ENCODE measurements at places on chromosomes 6 and 20.
A peak's percentile ranks its signal among the peaks of the same experiment; 100 is the strongest.

GRCh38 chr6:41092421-41093140, 19.8 kb downstream of the NFYA start:
- no peak for DNase-seq

- no peak for DNase-seq
These were observed 25.8 kb upstream of the MTRF1L start for GRCh38 chr6:153028286-153028685.

DNA sequence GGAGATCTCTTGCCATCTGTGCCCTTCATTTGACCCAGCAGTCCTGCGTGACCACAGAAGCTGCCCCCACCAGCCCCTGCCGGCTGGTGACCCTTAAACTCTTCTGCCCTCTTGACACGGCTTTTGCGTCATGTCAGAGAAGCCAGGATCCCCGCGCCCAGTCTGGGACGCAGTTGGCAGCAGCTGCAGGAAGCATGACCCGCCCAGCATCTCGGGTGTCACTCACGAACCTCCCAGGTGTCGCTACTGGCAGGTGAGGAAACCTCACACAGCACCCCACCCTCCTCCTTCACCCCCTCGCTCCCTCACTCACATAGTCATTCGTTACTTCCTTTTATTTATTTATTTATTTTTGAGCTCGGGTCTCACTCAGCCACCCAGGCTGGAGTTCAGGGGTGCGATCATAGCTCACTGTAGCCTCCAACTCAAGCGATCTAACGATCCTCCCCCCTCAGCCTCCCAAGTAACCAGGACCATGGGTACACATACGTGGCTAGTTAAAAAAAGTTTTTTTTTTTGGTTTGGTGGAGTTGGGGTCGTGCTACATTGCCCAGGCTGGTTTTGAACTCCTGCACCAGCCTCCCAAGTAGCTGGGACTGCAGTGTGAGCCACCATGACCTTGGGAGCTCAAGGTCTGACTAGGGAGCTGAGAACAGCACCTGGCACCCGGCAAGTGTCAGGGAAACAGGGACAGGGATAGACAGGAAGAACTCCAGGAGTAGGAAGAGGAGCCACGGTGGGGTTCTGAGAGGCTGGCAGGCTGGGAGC, 14.1 kb upstream of the SPDEF start:
- no peak for DNase-seq

DNA sequence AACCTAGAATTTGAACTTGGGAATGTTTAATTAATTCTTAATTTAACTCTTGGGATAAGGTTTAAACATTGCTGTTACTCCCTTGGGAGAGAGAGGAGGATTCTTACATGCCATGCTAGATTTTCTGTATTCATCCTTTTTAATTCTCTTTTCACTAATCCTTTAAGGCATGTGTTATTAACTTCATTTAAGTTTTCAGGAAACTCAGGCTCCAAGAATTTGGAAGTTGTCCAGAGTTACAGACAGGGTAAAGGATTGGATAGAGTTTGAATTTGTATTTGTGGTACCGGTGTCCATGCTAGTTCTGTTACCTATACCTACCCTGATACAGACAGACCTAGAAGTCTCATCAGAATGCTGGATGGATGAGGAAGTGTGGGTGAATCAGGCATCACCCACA, 23.7 kb downstream of the DOK5 start:
- no peak for DNase-seq

GRCh38 chr6:118524686-118525085, 23.4 kb upstream of the PLN start:
- no peak for DNase-seq

- DNase-seq: no peak
These were observed 905.4 kb upstream of the FLRT3 start for GRCh38 chr20:15242773-15243172.

- DNase-seq: no peak
These were observed 655.4 kb upstream of the PTCHD4 start for GRCh38 chr6:48766349-48766748.

DNA sequence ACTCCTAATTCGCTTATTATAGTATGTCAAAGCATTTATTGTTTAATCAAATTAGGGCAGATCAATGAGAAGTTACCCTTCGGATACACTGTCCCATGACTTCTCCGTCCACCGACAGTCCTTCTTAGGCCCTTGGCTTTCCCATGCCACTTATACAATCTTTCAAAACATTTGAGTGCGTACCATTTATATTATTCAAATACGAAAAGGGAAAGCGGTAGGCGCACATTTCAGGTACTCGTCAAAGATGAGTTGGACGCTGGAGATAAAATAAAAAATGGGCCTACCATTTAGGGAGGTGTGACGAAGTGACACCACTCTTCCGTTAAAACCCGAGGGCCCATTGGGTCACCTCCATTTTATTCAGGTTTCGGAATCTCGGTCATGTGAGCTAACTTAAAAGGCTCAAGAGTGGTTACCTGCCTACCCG, 542 bp upstream of the AFG1L start:
- DNase-seq: no peak

DNA sequence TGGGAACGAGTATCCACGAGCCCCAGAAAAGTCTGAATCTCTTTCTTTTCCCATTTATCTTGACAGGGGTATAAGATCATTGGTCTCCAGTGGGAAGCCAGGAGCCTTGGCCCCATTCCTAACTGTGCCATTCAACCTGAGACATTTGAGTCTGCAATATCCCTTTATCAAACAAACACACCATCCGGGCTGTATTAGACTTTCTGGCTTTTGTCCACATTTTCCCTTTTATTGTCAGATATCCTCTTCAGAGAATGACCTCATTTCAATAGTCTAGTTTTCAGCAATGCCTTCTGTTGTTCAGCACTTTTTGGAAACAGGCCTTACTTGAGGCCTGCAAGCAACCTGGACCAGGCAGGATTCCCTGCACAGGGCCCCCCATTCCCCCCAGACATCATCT, 15.7 kb downstream of the BPIFA1 start:
- no peak for DNase-seq

DNA sequence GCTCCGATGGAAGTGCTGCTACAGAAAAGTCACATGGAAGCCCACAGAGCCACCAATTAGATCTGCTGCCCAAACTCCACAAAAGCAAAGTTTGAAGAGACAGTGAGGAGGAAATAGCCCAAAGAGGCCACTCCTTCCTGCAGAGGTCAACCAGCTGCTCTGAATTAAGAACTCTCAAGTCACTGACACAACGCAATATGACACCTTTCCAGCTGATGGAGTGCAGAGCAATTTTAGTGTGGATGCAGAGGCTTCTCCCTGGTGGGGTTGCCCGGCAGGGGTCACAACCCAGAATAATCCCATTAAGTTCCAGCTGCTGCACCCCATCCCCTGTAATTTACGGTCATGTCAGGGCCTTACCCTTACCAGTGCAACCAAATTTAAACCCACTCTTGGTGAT, 361.9 kb upstream of the JARID2 start:
- DNase-seq: no peak

DNA sequence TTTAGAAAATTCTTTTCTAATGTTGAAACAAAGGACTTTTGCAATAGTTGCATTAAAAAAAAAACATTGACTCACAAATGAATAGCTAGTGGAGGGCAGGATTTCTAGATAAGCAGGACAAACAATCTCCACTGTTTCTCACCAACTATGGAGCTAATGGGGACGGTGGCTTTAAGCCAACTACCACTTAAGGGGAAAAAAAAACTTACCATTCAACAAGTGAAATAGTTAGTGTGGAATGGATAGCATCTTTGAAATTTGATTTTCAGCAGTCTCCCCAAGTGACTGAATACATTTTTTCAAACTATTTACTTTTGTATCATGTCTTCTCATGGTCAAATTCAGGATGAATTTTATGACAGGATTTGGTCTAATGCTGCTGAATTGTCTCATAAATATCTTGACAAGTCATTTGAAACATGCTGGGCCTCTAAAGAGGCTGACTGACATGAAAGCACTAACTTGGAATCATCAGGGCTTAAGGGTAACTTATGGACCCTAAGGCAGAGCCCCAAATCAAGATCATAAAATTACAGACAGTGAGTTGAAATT, 100.5 kb downstream of the EYA4 start:
- DNase-seq: no peak

GRCh38 chr6:31441365-31442267, 38.2 kb downstream of the MICA start:
- peak; percentile 70 for DNase-seq

- DNase-seq: no peak
These were observed 3.5 kb upstream of the NT5DC1 start for GRCh38 chr6:116096979-116097816.

DNA sequence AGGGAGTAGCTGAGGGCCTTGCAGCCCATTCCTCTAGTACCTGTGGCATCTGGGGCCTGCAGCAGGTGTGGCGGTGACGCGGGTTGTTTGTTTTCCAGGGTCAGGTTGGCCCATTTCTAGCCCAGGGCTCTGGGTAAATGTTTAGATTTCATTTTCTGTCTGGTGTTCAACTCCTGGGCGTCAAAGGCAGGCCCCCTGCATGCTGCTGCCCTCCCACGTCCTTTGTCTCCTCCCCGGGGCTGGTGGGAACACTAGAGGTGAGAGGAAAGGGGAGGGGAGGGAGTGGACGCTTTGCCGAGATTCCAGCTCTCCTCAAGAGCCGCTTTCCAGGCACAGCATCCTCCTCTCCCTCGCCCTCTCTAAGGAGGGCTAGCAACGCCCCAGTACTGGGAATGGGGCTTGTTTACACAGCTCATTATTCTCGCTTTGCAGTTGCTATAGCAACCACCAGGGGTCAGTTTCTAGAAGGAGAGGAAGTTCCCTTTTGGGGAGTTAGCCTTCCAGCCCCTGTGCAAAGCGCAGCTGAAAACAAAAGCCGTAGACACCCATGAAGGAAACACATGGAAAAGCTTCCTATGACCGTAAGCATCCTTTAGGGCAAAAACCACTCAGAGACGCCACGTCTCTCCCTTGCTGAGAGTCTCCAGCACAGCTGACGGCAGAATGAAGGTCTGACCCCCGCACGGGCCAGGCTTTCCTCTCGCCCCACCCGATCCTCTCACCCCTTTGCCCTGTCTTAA, 170.6 kb downstream of the LY86 start:
- DNase-seq: no peak

GRCh38 chr6:4801491-4802110, 25.4 kb downstream of the CDYL start:
- DNase-seq: no peak

DNA sequence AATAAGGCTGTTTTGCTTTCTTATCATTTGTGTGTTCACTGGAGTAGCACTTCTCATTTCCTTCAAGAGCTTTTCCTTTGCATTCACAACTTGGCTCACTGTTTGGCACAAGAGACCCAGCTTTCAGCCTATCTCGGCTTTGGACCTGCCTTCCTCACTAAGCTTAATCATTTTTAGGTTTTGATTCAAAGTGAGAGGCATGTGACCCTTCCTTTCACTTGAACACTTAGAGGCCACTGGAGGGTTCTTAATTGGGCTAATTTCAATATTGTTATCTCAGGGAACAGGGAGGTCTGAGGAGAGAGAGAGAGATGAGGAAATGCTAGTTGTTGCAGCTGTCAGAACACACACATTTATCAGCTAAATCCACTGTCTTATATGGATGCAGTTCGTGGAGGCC, 82.9 kb upstream of the SCAF8 start:
- DNase-seq: no peak

DNA sequence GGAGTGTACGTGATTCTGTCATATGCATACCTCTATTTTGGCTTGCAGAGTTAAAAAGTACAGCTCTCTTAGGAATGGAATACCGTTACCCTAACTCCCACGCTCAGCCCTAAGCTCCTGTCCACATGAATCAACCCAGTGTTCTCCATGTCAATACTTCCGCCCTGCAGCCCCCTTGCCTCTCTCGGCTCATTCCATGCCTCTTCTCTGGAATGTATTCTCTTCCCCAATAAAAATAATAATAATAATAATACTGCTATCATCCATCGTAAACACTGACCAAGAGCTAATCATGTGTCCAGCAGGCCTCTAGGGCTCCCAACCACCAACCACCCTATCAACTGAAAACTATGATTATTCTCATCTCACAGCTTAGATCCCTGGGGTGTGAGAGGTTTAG, 100.6 kb downstream of the PREX1 start:
- no peak for DNase-seq

DNA sequence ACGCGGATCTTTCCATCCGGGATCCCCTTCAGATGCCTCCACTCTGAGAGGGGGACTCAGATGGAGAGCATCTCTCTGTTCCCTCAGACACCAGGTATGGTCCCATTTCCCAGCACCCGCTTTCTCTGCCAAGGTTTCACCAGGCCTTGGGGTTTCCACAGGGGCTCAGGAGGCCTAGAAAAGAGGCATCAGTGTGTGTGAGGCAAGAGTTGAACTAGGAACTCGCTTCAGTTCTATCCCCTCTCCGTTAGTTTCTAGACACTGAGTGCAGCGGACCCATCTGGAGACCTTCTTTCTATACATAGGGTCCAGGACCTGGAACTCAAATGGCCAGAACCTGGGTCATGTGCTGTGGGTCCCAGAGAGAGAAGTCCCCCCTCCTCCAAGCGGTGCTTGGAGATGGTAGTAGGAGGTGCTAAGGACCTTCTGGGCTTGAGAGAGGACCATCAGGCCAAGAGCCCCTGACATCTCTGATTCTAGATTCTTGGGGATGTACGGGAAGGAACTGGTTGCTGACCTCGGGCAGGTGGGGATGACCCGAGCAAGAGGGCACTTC, 2.1 kb downstream of the SLC12A5 start:
- no peak for DNase-seq

- no peak for DNase-seq
These were observed 15.7 kb upstream of the RPS10 start for GRCh38 chr6:34441526-34441925.

- DNase-seq: no peak
These were observed 6.6 kb downstream of the TDP2 start for GRCh38 chr6:24660105-24660504.

DNA sequence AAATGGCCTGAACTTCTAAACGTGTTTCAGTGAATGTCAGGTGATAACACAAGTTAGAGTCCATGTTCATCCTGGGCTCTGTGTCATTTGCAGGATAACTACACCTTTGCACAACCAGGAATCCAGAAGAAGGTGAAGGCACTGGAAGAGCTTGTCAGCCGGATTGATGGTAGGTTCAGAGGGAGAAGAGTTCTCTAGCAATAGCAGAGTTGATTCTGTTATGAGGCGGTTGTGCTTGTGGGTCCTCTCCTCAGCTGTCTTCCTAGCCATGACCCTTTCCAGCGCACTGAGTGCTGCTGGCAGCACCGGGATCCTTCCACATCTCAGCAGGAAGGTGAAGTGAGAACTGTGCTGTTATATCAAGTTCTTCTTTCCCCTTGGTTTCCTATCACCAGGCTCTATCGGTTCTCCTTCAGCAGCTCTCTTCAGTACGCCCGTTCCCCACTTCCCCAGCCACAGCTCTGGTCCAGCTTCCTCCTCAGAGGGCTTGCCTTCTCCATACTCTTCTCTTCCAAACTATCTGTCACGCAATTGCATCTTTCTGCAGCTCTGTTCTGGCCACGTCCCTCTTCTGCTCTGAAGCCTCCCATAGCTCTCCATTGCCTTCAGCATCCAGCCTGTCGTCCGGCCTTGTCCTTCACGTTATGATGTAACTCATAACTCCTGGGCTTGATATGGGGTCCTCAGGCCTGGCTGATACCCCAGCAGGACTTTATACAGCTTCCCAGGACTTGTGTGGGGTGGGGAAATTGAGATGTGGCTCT, 39.9 kb upstream of the RNF8 start:
- DNase-seq: no peak

Measured in T-helper 1 cell (primary cell).